ENCODE measurements at places on chromosomes 12 and 14. TPM values are rescaled to one million over a fixed set of nuclear protein-coding genes. Genes with fewer than 3 reads are reported as not detected.

RPL10L gene
- total RNA-seq: not detected

PLCZ1 gene
- total RNA-seq: not detected

CHD8 gene
- total RNA-seq: 122 TPM

KCNA5 gene
- not detected for total RNA-seq

ANO4 gene
- 6.2 TPM for total RNA-seq

- H3K4me3 ChIP-seq: no peak overlapping the region
- no peaks in the 10 kb centered on the region for H3K36me3 ChIP-seq
- DNase-seq: no peak
- H3K4me1 ChIP-seq: peaks cover 6% of the 10 kb centered on the region
- no peak overlapping the region for H3K27ac ChIP-seq
Observed at GRCh38 chr12:77225373-77225772, 160.0 kb upstream of the E2F7 start.

DNA sequence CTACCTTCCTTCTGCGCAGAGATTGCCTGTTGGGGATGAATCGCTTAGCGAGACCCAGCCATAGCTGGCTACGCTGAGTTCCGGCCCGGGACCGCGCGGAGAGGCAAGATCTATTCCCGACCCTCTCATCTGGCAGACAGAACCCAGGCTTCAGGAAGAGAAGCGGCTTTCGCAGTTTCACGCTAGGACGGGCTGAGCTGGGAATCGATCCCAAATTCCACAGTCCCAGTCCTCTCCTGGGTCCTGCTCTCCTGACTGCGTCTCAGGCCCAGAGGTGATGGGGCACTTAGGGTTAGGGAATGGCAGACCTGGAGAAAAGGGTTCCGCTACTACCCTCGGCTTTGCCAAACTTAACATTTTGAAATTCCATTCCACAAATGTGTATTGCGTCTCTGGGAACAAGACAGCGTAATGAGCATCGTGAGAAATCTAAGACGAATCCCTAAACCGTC, 2.8 kb downstream of the PTPN21 start:
- peak overlapping the region; percentile 75 for H3K4me3 ChIP-seq
- peak; percentile 45 for DNase-seq
- no peaks in the 10 kb centered on the region for H3K36me3 ChIP-seq
- peaks cover 45% of the 10 kb centered on the region for H3K27me3 ChIP-seq

DNA sequence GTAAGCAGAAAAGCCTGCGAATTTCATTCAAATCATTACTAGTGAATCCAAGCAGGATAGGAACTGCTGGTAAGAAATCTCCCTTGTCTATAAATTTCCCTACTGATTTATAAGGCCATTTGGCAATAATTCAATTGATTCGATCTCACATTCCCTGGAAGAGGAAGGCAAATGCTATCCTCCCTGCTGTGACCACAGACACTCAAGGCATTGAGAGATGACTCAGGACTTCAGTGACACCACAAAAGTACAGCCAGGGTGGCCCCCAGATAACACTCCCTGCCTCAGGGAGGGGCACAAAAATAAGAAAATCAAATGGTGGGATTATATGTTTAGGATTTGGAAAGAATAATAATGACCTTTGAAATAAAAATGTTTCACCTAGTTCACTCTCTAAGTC, 162.7 kb downstream of the GRIP1 start:
- H3K36me3 ChIP-seq: no peaks in the 10 kb centered on the region
- DNase-seq: no peak
- no peak overlapping the region for H3K27ac ChIP-seq
- H3K27me3 ChIP-seq: no peaks in the 10 kb centered on the region
- no peak overlapping the region for H3K4me3 ChIP-seq
- no peaks in the 10 kb centered on the region for H3K4me1 ChIP-seq

DNA sequence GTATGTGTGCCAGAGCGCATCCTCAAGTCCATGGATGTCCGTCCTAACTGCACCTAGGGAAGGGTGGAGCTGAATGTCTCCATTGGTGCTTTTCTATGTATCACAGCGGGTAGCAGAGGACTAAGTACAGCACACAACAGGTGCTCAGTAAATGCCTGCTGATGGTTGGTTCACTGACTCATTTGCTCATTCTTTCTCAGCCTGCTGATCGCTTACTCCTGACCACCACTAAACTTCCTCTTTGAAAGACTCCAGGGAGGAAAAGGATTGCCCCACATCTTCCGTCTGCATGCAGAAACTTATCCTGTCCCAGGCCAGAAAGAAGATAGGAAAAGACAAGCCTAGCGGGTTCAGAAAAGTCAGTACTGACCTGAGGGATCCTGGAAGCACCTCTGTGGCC, 66.3 kb downstream of the B4GALNT3 start:
- no peak overlapping the region for H3K4me3 ChIP-seq
- no peak for DNase-seq
- no peak overlapping the region for H3K27ac ChIP-seq
- H3K4me1 ChIP-seq: peaks cover 12% of the 10 kb centered on the region
- H3K27me3 ChIP-seq: no peaks in the 10 kb centered on the region

DNA sequence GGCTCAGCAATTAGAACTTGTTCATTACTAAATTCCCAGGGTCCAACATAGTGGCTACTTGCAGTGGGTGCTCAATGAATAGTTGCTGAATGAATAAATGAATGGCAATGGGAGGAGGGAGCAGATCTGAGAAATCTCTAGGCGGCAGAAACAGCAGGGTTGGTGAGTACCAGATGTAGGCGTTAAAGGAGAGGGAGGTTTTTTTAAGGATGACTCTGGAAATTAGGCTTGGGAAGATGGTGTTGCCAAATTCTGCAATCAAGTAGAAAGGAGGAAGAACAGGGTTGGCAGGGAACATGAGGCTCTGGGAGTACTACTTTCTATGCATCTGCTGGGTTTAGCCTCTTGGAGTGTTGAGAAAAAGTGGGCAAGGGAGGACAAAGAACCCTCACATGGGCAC, 207.1 kb downstream of the APAF1 start:
- H3K27ac ChIP-seq: no peak overlapping the region
- DNase-seq: no peak
- H3K4me3 ChIP-seq: no peak overlapping the region
- H3K4me1 ChIP-seq: no peaks in the 10 kb centered on the region
- H3K36me3 ChIP-seq: no peaks in the 10 kb centered on the region

DNA sequence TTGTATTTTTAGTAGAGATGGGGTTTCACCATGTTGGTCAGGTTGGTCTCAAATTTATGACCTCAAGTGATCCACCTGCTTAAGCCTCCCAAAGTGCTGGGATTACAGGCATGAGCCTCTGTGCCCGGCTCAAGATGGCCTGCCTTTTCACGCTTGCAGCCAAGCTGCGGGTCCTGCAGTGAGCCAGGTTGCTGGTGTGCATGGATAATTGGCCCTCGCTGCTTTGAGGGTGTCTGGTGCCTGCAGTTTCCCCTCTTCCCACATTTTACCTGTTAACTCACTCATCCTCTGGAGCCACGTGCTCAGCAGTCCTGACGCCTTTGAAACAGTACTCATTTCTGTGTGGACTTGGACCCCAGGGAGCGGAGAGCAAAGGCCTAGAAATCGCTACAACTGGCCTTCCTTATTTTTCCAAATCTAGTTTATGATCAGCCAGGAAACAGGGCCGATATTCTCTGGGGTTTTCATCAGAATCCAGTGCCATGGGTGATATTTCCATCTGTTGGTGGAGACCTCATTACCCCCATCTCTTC, 42.2 kb downstream of the TPCN1 start:
- H3K27ac ChIP-seq: no peak overlapping the region
- H3K4me1 ChIP-seq: peaks cover 14% of the 10 kb centered on the region
- no peak for DNase-seq
- no peak overlapping the region for H3K4me3 ChIP-seq
- H3K27me3 ChIP-seq: no peaks in the 10 kb centered on the region
- no peaks in the 10 kb centered on the region for H3K36me3 ChIP-seq

GRCh38 chr14:63563370-63564026, 20.3 kb upstream of the PPP2R5E start:
- no peak overlapping the region for H3K4me3 ChIP-seq
- DNase-seq: no peak
- no peaks in the 10 kb centered on the region for H3K36me3 ChIP-seq
- no peaks in the 10 kb centered on the region for H3K27me3 ChIP-seq

DNA sequence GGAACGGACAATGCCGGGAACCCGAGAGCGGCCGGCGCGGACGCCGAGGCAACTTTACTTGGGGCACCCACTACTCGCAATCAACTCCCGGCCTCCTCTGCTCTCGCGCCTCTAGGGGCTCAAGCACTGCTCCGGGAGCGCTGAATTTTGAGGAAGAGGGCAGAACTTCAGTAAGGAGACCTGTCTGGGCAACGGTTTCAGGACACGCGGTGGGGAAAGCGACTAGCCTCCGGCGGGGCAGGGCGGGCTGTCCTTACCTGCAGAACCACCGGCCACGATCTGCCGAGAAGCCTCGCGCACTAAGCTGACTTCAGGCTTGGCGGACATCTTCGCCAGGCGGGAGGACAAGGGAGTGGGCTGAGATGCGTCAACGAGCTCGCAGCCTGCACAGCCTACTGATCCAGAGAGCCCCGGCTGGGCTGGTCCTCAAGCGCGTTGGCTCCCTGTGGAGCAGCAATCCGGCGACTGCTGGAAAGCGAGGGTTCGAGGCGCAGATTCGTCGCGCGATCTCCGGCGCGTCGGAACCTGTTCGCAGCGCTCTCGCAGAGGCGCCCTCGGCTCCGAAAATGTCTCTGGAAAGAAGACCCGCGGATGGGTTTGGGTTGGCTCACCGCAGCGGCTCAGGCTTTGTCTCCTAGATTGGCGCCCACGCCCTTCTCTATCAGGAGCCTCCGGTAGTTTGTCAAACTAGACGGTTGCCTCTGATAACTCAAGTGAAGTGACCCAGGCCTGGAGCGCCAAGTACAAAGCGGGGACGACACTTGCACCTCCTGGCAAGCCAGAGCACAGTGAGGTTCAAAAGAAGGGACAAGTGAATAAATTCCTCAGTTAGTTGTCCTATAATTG, at the start of gene SLC25A21:
SLC25A21 (minus strand) TSS at position 583 of the 846 bp plus-strand sequence.
- no peaks in the 10 kb centered on the region for H3K27me3 ChIP-seq
- H3K36me3 ChIP-seq: no peaks in the 10 kb centered on the region
- peak within 1 kb of the TSS; percentile 66 for H3K4me3 ChIP-seq
- peaks cover 9% of the 10 kb centered on the region for H3K4me1 ChIP-seq
- H3K27ac ChIP-seq: peak within 1 kb of the TSS; percentile 94
- peak; percentile 91 for DNase-seq

- H3K27ac ChIP-seq: no peak overlapping the region
- peaks cover 19% of the 10 kb centered on the region for H3K36me3 ChIP-seq
- H3K4me3 ChIP-seq: no peak overlapping the region
- peaks cover 55% of the 10 kb centered on the region for H3K4me1 ChIP-seq
- no peaks in the 10 kb centered on the region for H3K27me3 ChIP-seq
- no peak for DNase-seq
Observed at GRCh38 chr12:111427417-111428074, 21.8 kb downstream of the SH2B3 start.

GRCh38 chr12:94516985-94517384, 57.3 kb upstream of the CEP83 start:
- no peaks in the 10 kb centered on the region for H3K4me1 ChIP-seq
- DNase-seq: no peak
- H3K4me3 ChIP-seq: no peak overlapping the region
- H3K36me3 ChIP-seq: no peaks in the 10 kb centered on the region
- no peaks in the 10 kb centered on the region for H3K27me3 ChIP-seq

- H3K4me3 ChIP-seq: no peak overlapping the region
- H3K27me3 ChIP-seq: no peaks in the 10 kb centered on the region
- H3K36me3 ChIP-seq: no peaks in the 10 kb centered on the region
- DNase-seq: no peak
Observed at GRCh38 chr12:44616402-44616801, 259.7 kb downstream of the NELL2 start.

GRCh38 chr12:113069149-113069548, 12.6 kb downstream of the DTX1 start:
- no peaks in the 10 kb centered on the region for H3K27me3 ChIP-seq
- H3K27ac ChIP-seq: no peak overlapping the region
- DNase-seq: no peak
- H3K4me1 ChIP-seq: no peaks in the 10 kb centered on the region

DNA sequence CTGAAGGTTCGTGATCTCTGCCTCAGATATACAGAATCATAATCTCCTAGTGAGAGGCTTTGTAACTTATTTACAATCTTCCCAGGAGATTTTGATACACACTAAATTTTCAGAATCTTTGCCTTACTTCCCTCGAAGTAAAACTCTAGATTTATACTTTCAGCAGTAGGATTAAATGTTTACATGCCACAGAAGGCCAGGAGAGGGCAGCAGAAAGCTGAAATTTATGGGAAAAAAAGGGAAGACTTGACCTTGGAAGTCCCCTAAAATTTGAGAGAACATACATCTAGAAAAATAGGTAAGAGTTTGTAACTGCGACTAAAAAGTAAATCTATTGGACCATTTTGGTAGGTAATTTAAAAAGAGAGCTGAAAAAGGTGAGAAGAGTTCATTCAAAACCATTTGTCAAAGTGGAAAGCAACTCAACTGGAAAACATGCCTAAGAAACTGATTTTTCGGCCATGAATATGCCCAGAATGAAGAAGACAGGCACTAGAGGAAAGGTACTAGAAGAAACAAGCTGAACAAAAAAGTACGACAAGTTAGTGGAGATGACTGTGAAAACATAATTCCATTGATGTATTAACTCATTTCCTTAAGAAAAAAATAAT, 242.0 kb upstream of the MDGA2 start:
- H3K4me3 ChIP-seq: no peak overlapping the region
- DNase-seq: peak; percentile 58
- no peak overlapping the region for H3K27ac ChIP-seq

GRCh38 chr14:102159841-102160240, 20.1 kb downstream of the WDR20 start:
- H3K4me1 ChIP-seq: no peaks in the 10 kb centered on the region
- DNase-seq: no peak
- H3K4me3 ChIP-seq: no peak overlapping the region
- H3K27ac ChIP-seq: no peak overlapping the region
- H3K36me3 ChIP-seq: no peaks in the 10 kb centered on the region
- no peaks in the 10 kb centered on the region for H3K27me3 ChIP-seq

GRCh38 chr12:62078020-62078419, 182.2 kb upstream of the USP15 start:
- H3K27me3 ChIP-seq: no peaks in the 10 kb centered on the region
- no peaks in the 10 kb centered on the region for H3K36me3 ChIP-seq
- DNase-seq: no peak
- H3K27ac ChIP-seq: no peak overlapping the region
- H3K4me1 ChIP-seq: no peaks in the 10 kb centered on the region

DNA sequence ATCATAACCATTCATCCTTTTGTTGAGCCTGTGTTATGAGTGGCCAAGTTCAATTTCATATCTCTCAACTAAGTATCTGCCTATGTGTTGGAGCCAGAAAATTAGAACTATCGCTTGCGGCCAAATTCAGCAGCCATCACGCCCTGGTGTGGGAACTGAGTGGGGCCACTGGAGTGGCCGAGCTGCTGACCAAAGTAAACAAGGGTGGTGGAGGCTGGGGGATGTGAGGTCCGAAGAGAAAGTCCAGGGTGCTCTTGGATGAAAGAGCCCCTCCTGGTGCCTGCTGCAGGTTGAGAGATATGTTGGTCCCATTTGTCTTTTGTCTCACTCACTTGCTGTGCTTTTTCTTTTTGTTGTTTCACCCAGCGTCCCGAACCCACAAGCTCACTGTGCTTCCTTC, 14.9 kb downstream of the ADGRD1 start:
- DNase-seq: no peak
- no peaks in the 10 kb centered on the region for H3K27me3 ChIP-seq
- H3K27ac ChIP-seq: no peak overlapping the region
- H3K4me3 ChIP-seq: no peak overlapping the region
- H3K4me1 ChIP-seq: peaks cover 10% of the 10 kb centered on the region

All from A673 (cell line).